Left cardiac atrium (tissue), 4 donors: ENCODE measurements at places on chromosomes 2 and 18. TPM values are rescaled to one million over a fixed set of nuclear protein-coding genes. Genes with fewer than 3 reads are reported as not detected.

- DNase-seq = peak; percentile 59
Observed at GRCh38 chr2:86787736-86788135, 3.0 kb downstream of the CD8A start.

The SNORC gene
- total RNA-seq = 1.2 TPM

- DNase-seq = no peak
Observed at GRCh38 chr18:23415515-23415914, 37.6 kb upstream of the RIOK3 start.

DNA sequence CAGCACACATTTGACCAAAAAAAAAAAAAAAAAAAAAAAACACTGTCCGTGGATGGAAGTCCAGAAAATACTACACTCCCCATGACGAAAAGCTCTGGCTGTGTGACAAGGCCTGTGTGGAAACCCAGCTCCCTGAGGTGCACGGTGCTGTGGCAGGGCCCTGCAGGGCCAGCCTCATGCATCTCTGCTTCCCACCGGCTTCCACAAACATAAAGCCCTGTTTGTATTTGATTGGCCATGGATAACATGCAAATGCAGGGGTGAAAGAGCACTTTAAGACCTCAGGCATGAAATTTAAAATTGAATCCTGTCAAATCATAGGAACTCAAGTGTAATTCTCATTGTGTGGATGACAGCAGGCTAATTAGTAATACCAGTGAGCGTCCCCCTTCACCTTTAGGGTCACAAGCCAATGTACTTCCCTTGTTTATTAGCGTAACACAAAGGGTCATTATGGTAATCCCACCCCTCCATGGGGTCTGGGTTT is 757.2 kb downstream of the GALR1 start:
- DNase-seq = no peak

DNA sequence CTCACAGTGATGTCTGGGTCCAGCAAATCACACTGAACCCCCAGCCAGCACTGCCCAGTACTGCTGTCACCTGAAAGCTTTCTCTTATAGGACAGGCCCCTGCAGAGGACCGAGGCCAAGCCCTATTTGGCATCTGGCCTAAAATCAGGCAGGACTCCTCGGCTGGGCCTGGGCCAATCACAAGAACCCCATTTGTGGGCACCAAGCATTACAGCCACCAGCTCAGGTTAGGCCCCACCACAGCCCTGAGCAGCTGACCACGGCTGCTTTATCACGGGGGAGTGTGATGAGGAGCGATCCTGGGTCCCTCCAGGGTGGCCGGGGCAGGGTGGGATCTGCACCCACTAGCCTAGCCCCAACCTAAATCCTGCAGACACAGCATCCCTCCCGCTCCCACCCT is 8.2 kb downstream of the BIN1 start:
- DNase-seq = peak; percentile 8

The KIF3C gene
- 5.3 TPM for total RNA-seq

DNA sequence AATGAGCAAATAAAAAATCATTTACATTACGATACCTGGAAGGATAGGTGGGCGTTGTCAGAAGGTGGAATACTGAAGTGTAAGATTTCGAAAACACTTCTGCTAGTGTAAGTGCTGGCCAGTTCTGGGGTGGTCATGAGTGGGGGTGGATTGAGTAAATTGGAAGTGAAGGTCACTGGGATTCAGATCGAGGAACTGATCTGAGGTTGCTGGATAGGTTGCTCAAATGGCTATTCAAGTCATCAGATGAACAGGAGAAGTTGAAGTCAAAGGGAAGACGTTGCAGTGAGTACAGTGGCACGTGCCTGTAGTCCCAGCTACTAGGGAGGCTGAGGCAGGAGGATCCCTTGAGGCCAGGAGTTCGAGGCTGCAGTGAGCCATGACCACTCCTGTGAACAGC is 95.7 kb downstream of the MALT1 start:
- no peak for DNase-seq

DNA sequence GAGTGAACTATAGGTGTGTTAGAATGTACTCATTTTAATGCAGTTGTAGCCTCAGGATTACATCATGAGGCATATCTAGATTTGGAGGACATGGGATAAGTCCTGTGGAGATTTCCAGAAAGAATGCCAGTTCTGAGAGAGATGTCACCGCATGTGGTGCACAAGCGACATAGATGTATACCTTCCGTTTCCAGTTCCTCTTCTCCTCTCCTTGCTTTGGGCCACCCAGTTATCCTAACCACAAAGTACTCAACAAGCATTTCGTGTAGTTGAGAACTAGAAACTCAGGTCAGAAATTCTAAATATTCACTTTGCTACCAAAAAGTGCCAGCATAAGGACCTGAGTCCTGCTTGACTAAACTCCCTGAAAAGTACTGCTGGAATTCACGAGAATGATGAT is 66.5 kb downstream of the KCTD18 start:
- no peak for DNase-seq

GRCh38 chr2:224850081-224850480 is 133.9 kb upstream of the CCDC195 start:
- DNase-seq = no peak

DNA sequence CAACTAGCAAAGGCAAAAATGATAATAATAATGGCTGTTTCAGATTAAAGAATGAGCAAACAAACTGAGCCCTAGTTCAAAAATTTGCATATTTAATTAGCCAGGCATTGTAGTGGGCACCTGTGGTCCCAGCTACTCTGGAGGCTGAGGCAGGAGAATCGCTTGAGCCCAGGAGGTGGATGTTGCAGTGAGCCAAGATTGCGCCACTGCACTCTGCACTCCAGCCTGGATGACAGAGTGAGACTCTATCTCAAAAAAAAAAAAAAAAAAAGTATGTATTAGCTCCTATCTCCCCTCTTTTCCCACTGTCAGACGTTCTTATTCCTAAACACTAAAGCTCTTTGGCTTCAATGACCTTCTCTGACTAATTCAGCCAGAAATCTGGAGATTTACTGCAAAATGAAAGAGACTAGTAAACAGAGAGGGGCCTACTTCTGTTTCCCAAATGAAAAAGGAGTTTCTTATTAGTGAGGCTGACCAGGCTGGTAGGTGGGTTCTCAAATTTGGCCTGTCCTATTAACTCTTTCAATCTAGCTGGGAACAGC is 3.9 kb upstream of the SRBD1 start:
- DNase-seq = no peak

GRCh38 chr2:31038385-31038784 is 99.9 kb downstream of the GALNT14 start:
- DNase-seq = no peak

- DNase-seq = no peak
Observed at GRCh38 chr2:234747032-234747431, 204.8 kb upstream of the SH3BP4 start.

GRCh38 chr2:115549611-115550130 is 1107.2 kb downstream of the DPP10 start:
- no peak for DNase-seq

The FLACC1 gene
- total RNA-seq = 4.9 TPM

GRCh38 chr18:34493566-34494358 is 216.3 kb upstream of the DTNA start:
- peak; percentile 37 for DNase-seq

The SYT4 gene
- total RNA-seq = 2.4 TPM

The RAB27B gene
- 0.16 TPM for total RNA-seq

The C2orf66 gene
- 0.18 TPM for total RNA-seq

DNA sequence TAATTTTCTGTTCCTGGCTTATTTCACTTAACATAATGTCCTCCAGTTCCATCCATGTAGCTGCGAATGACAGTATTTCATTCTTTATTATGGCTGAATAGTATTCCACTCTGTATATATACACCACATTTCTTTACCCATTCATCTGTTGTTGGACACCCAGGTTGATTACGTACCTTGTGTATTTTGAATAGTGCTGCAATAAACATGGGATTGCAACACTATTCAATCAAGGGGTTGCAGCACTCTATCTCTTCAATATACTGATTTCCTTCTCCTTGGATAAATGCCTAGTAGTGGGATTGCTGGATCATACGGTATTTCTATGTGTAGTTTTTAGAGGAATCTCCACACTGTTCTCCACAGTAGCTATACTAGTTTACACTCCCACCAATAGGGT is 61.3 kb downstream of the THADA start:
- no peak for DNase-seq

The MC4R gene
- not detected for total RNA-seq

The NEURL3 gene
- total RNA-seq = 0.31 TPM
